ENCODE measurements at places on chromosomes 11 and 22.

DNA sequence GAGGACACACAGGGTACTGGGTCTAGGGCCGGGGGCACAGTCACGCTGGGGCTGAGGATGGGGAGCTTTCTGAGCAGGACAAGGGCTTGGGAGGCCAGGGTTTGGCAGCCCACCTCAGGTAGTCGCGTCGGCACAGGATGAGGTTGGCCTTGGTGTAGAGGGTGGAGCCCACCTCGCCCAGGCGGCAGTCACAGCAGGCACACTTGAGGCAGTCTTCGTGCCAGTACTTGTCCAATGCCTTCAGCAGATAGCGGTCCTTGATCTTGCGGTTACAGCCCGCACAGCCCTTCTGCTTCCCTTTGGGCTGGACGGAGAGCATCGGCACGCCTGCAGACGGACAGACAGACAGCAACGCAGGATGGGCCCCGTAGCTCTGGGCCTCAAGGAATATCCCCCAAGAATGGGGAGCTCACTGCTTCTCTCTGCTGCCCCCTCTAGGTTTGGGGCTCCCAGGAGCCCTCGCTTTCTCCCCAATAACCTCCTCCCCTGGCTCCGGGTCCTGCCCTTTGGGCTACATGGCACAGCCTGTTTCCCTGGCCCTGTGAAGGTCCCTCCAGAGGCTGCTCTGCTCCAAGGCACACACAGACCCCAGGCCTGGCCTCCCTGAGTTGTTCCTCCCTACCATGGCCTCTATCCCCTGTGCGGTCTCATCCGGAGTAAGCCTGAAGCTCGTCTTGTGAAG is 33.4 kb downstream of the LMO1 start:
- DNase-seq = no peak

GRCh38 chr11:73070653-73071052 is 71.5 kb downstream of the FCHSD2 start:
- no peak for DNase-seq

DNA sequence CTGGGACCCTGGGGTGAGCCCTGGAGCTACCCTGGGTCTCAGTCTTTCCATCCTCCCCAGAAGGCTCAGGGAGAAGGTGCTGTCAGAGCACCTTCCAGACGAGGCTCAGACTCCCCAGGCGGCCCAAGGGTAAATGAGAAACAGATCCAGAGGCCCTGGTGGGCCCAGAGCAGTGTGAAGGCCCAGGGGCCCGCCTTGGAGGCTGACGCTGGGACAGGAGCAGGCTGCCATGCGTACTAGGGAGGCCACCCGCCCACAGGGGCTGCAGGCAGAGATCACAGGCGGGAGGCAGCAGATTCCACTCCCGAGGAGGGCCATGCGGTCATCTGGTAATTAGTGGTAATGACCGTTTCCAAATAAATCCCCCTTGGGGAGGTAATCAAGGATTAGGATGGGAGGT is 5.2 kb downstream of the WNT11 start:
- no peak for DNase-seq

GRCh38 chr11:63443714-63444113 is 47.3 kb downstream of the PLAAT5 start:
- no peak for DNase-seq

- DNase-seq = no peak
Observed at GRCh38 chr11:27081056-27081455, 40.4 kb downstream of the BBOX1 start.

DNA sequence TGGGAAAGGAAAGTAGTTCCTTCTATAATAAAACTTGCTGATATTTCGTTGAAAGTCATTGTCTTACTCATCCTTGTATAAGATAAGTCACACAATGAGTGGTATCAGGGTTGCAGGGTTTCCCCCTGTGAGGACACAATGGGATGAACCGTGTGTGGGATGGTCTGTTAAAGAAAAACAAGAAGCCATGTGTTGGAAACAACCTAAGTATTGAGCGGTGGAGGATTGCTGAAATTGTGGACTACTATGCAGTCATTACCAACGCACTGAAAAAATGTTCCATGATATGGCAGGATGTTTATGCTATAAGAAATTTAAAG is 28.6 kb downstream of the PTPRJ start:
- no peak for DNase-seq

GRCh38 chr22:23137905-23138561 is 3.8 kb downstream of the RSPH14 start:
- DNase-seq = no peak
